ENCODE measurements at places on chromosomes 7 and 10.

DNA sequence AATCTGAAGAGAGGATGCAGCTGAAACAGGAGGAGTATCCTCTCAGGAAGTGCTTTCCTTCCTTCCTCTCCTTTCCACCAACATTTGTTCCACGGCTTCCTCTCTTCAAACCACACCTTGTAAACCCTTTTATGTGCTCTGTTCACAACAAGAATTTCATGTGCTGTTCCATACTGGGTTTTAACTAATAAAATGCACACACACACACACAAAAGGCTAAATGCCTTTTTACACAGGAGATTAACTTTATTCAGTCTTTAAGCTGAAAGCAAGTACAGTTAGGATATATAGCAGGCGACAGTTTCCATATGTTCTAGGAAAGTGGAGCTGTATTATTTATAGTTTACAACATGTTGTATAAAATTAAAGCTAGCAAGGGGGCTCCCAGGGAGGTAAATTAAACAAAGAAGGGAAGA, 106.7 kb downstream of the REEP3 start:
- DNase-seq, result no peak

- DNase-seq, result no peak
Observed at GRCh38 chr7:1103009-1103788, 15.3 kb downstream of the GPER1 start.

- no peak for DNase-seq
Observed at GRCh38 chr7:47949703-47950102, 1.4 kb upstream of the PKD1L1 start.

- DNase-seq, result no peak
Observed at GRCh38 chr7:102860351-102860811, 52.4 kb upstream of the LRRC17 start.

DNA sequence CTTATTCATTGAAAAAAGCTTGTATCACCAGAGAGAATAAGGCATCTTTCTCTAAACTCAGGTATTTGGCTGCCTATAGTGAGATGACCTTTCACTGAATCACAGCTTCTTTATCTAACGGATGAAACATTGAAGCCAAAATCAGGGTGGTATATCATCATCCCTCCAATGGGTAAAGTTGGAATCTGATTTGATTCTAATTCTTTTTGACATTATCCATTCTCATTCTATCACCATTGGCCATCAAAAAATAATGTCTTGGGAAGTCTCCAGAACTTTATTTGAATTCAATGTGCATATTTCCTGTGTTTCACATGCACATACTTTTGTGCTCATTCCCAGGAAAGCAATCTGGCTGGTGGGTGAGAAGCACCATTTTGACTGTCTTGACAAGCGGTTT, 95.2 kb downstream of the PLPP4 start:
- no peak for DNase-seq

DNA sequence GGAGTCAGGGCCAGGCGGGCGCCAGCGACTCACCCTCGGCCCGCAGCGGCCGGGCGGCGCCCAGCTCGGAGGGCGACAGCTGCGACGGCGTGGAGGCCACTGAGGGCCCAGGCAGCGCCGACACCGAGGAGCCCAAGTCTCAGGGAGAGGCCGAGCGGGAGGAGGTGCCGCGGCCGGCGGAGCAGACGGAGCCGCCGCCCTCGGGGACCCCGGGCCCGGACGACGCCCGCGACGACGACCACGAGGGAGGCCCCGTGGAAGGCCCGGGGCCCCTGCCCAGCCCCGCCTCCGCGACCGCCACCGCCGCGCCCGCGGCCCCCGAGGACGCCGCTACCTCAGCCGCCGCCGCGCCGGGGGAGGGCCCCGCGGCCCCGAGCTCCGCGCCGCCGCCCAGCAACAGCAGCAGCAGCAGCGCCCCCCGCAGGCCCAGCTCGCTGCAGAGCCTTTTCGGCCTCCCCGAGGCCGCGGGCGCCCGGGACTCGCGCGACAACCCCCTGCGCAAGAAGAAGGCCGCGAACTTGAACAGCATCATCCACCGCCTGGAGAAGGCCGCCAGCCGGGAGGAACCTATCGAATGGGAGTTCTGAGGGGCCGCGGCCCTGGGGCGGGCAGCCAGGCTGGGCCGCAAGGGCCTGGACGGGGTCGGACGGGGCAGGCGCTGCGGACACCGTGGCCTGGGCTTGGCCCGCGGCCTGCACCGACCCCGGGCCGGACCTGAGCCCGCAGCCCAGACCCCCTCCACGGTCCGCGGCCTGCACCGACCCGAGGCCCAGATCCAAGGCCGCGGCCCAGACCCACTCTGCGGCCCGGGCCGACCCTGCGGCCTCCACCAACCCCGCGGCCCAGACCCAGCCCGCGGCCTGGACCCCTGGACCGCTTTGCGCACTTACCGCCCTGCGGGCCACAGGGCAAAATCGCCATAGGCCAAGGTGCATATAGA, 37.9 kb upstream of the SH2B2 start:
- no peak for DNase-seq

- no peak for DNase-seq
Observed at GRCh38 chr10:123351715-123352114, 197.5 kb downstream of the BUB3 start.

DNA sequence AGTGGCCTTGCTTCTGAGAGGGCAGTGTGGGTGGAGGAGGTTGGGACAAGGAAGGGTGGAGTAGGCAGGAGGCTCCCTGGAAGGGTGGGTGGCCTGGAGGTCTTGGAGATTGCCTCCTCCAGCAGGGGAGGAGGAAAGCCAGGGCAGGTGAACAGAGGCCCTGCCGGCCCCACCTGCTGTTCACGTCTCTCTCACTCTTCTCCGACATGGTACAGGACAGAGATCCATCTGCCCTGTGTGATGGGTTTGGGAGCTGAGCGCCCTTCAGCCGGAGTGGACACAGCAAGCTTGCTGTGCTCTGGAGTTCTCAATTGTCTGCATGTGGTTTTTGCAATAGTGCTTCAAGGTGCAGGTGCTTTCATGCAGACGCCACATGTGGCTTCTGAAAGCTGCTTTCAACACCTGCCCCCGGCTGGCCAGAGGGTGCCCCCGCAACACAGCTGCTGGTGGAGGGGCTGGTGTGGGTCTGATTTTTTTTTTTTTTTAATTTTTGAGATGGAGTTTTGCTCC, 82.8 kb upstream of the GNA12 start:
- no peak for DNase-seq

GRCh38 chr7:87416682-87417587, 58.5 kb downstream of the ABCB4 start:
- DNase-seq, result peak; percentile 42

GRCh38 chr7:14156436-14156835, 167.0 kb upstream of the ETV1 start:
- DNase-seq, result no peak

DNA sequence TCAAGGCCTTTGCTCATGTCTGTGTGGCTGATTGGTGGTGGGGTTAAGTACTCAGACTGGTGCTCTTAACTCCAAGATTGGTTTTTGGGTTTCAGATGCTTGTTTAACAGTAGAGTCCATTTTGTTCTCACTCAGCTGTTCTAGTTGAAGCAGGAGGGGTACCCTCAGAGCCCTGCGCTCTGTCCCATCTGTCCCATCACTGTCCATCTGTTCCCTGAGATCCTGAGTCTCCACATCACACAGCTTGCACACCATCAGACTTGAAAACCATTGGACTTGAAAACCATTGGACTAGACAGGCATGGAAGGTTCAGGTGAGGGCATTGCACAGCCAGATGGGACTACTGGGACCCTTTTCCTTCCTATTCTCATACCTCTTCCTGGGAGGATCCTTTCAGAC, 39.3 kb downstream of the TMEM178B start:
- no peak for DNase-seq

- no peak for DNase-seq
Observed at GRCh38 chr7:33916357-33917081, 11.2 kb downstream of the BMPER start.

GRCh38 chr10:42177077-42177792, 461.1 kb downstream of the ZNF33B start:
- DNase-seq, result no peak

- no peak for DNase-seq
Observed at GRCh38 chr10:34539533-34540315, 275.4 kb downstream of the PARD3 start.

- no peak for DNase-seq
Observed at GRCh38 chr10:69230128-69230527, 10.0 kb downstream of the HKDC1 start.

- no peak for DNase-seq
Observed at GRCh38 chr7:128059143-128059988, 28.1 kb upstream of the LRRC4 start.

DNA sequence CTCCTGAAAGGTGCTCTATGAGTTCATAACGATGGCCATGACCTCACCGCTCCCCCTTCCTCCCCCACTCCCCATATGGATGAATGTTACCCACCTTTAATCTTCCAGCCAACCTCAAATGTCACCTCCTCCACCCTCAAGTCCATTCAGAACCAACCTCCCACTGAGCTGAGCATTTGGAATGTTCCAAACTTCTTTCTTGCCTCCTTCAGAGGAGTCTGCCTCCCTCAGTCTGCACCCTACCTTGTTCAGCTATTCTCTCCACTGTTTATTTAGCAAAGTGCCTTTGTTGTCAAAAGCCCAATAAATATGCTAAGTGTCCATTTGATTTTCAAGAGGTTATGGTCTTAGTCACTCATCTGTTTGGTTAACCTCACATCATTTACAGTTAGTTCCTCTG, 22.9 kb upstream of the MTPAP start:
- no peak for DNase-seq

DNA sequence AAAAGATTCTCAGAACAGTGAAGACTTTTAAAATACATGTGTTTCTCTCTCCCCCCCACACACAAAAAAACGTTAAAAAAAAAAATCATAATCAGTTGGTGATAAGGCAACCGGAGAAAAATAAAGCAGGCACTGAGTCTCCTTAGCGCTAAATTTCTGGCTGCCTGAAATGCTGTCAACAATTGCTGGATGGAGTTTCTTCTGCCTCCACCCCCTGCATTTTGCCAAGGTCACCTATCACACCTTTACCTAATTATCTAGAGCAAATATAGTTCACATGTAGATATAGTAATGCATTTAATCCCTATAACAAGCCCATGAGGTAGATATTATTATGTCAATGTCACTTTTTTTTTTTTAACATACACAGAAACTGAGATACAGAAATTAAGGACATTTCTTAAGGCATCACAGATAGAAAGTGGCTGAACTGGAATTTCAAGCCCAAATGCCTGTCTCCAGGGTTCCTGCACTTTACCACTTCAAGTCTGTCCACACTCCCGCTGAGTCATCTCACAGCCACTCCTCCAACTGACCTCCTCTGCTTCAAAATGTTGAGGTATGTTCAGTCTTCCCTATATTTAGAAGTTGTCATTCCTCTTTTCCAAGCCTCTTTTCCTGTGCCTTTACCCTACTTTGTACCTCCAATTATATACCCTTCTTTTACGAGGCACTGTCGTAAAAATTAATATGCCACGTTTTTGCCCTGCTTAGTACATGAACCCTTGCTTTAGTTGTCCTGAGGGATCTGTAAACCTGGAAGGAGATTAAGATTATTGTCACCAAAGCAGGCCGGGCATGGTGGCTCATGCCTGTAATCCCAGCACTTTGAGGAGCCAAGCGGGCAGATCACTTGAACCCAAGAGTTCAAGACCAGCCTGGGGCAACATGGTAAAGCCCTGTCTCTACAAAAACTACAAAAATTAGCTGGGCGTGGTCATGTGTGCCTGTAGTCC, 72.8 kb upstream of the MPP7 start:
- DNase-seq, result no peak

GRCh38 chr10:110498982-110499795, 1.5 kb downstream of the DUSP5 start:
- DNase-seq, result no peak

- DNase-seq, result no peak
Observed at GRCh38 chr7:68417659-68418058, 1180.6 kb upstream of the AUTS2 start.

- DNase-seq, result no peak
Observed at GRCh38 chr7:98875501-98875900, 2.8 kb upstream of the TRRAP start.

DNA sequence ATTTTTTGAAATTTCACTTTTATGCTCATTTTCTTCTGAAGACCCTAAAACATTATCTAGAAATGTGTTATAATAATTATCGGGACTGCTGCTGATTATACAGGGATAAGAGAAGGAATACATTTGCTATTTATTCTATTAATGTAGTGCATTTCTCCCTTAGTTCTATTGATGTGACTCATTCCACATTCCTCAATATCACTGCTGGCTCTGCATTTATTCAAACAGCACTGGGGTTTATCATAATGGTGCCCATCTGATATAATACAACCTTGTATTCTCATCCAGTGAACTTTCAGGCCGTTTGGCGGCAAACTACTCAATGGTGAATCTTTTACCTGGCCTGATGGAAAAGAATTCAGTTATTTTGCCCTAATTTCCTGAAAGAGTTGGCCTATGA, 7.8 kb downstream of the KCND2 start:
- no peak for DNase-seq

DNA sequence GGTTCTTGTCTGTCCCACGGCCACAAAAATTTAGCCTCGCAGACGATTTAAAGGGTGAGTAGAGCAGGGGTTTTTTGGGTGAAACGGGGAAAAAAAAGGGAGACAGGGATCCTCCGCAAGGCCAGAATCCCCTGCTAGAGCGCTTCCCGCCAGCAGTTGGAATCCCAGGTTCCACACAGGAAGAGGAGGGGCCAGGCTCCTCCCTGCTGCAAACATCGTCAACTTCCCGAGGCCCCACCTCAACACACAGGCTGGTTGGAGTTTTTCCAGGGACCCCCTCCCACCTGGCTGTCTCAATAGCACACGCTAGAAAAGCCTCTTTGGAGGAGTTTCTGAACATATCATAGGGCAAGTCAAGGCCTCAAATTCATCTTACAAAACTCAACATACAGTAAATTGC, 112.7 kb downstream of the MTERF1 start:
- DNase-seq, result no peak

GRCh38 chr10:35225204-35225603, 98.6 kb downstream of the CREM start:
- DNase-seq, result no peak

DNA sequence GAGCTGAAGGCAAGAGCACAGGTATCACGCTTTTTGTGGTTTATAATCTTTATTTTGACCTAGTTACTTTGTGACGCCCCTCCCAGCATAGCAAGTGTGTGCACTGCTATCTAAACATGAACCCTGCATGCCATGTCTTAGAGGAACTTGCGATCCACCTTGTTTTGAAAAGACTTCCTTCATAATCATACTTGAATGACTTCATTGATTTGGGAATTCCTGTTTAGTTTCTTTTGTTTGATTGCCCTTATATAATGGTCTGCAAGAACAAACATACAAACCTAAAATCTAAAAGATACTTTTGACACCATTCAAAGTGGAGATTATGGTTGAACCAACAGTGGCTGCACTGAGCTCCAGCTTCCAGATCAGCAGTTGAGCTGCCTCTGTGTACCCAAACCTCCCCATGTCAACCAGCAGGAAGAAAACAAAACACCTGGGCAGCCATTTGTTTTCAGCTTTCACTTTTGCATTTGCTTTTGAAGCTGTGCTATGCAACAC, 132.6 kb downstream of the CELF2 start:
- no peak for DNase-seq

DNA sequence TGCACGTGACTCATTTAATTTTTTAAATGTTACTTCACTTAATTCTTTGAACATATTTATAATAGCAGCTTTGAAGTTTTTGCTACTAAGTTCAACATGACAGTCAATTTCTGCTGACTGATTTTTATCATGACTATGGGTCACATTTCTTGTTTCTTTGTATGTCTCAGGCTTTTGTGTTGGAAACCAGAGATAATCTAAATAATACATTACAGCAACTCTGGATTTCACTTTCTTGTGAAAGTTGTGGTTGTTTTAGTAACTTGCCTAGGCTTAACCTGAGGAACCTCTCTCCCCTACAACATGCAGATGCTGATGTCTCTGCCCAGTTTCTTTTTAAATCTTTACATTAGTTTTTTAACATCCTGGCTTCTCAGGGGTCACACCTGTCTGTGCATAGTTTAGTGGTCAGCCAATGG, 180.8 kb downstream of the CCDC71L start:
- no peak for DNase-seq

Measured in stimulated activated CD4-positive, alpha-beta T cell treated with anti-CD3 and anti-CD28 coated beads, Interleukin-1b, Interleukin-23, amount 100 ng/mL, for 1 hour (primary cell).